WTC11 (cell line): ENCODE measurements at places on chromosomes 5 and 9.

DNA sequence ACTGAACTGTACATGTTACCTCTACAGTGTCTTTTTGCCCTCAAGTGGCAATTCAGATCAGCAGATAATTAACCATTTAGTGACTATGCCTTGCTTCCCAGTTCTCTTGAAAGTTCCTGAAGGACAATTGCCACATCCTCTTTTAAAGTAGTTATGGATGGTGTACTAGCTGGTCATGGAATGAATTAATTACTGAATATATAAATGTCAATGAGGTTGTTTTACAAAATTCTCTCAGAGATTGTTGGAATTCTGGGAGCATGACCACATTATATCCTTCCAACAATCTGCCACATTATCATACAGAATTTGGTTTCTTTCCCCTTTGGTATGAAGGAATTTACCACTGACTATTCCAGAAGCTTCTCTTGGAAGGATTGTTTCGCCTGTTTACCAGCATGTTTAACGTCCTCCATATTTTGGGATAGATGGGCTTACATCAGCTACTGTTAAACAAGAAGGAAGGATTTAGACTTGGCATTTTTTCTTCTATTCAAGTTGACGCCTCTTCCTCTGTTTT is 176.4 kb downstream of the CD180 start:
- DNase-seq = no peak

- DNase-seq = no peak
Observed at GRCh38 chr9:9091387-9091786, 1291.8 kb upstream of the DMAC1 start.

- no peak for DNase-seq
Observed at GRCh38 chr9:61673664-61674381, 484.0 kb downstream of the SPATA31A7 start.

DNA sequence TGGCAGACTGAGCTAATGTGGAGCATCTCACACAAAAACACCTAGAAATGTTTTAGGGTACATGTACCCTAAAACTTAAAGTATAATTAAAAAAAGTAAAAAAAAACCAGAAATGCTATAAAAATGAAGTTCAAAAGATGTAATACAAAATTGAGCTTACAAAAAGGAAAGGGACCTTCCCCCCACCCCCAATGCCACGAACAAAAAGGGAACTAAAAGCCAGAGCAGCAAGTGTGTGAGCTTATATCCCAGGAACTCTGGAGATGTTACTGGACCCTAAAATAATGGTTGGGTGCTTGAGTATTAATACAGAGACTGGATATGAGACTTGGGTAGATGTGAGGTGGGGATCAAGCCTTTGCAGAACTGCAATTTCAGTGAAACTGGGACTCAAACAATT is 11.0 kb downstream of the SPATA9 start:
- no peak for DNase-seq

GRCh38 chr9:77176686-77177142 is 620 bp upstream of the VPS13A start:
- DNase-seq = no peak

GRCh38 chr5:117144086-117144485 is 569.5 kb upstream of the SEMA6A start:
- DNase-seq = no peak

DNA sequence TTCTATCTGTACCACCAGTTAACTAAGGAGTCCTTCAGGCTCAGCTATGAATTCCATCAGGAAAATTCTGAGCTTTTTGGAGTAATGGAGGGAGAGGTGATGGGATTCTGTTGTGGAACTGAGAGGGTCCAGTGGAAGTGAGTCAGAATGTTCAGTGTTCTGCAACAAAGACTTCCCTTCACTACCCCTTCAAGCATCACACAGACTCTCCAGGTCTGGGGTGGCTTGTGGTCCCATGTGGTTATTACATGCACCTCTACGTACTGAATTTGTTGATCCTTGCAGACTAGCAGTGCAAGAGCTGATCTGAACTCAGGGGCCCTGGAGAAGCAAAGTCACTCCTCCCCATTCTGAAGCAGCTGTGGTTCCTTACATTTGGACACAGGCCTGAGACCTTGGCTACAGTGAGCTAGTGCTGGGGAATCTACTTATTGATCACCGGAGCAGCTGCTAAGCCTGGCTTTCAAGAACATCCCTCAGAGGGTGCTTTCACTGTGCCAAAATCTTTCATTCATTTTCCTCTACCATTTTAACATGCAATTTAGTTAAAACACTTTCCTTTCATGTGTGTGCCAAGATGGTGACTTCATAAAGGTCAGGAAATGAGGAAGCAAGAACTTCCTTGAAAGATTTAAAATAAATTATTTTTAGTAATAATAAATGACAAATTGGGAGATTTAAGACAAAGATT is 75.0 kb upstream of the TNC start:
- DNase-seq = no peak

- DNase-seq = no peak
Observed at GRCh38 chr5:149414405-149415065, 35.4 kb upstream of the IL17B start.

DNA sequence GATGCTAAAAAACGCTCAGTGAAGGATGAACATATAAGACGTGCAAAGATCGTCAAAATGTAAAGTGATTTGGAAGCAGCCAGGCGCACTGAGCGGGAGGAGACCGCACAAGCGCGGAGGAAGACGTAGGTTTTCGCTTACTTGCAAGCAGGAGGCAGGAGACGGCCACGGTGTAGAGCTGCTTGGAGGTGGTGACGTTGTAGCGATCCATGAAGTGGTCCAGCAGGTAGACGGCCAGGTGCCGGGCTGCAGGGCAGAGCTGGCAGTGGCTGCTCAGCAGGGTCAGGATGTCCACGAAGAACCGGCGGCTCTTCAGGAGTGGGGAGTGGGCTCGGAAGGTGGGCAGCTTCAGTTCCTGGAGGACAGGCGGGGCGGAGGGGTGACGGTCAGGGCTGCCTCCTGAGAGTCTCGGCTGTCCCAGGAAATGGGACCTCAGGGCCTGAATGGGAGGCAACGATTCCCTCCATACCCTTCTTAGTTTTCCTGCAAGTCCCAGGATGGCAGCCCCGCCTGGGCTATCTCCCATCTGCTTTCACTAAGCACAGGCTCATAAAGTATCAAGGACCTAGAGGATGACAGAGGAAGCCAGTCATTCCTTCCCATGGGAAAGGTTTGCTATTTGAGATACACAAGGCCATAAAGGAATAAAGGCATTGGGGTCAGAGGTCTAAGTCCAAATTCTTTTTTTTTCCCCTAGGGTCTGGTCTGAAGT is 31.8 kb downstream of the CCNJL start:
- no peak for DNase-seq

DNA sequence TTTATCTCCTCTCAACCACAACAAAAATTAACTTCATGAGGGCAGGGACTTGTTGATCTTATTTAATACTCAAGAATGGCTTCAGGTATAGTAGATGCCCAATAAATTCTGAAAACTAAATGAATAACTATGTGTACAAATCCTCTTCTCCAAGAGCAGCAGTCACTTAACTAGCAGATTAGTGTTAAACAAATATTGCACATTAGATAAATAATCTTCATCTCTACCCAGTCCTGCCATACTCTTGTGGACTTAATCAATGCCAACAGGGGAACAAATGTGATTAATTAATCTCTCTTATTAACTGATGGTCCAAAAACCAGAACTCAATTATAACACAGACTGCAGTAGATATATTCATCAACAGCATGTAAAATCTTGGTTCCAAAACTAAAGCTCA is 15.0 kb upstream of the ITGA1 start:
- no peak for DNase-seq

DNA sequence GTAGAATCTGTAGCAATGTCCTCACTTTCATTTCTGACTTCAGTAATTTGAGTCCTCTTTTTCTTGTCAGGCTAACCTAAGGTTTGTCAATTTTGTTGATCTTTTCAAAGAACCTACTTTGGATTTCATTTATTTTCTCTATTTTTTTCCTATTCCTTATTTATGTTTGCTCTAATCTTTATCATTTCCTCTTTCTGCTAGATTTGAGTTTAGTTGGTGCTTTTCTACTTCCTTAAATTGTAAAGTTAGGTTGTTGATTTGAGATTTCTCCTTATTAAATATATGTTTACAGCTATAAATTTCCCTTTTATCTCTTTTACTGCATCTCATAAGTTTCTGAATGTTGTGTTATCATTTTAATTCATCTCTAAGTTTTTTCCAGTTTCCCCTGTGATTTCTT is 75.1 kb upstream of the FAM120A start:
- no peak for DNase-seq

GRCh38 chr5:45110399-45110798 is 301.7 kb downstream of the MRPS30 start:
- no peak for DNase-seq

GRCh38 chr9:135579356-135579755 is 17.8 kb downstream of the PAEP start:
- no peak for DNase-seq

GRCh38 chr9:27303219-27303618 is 6.3 kb upstream of the EQTN start:
- DNase-seq = peak; percentile 17

- DNase-seq = no peak
Observed at GRCh38 chr9:108275906-108276305, 579.9 kb downstream of the ACTL7B start.

- no peak for DNase-seq
Observed at GRCh38 chr5:169548315-169548714, 35.3 kb upstream of the SPDL1 start.

DNA sequence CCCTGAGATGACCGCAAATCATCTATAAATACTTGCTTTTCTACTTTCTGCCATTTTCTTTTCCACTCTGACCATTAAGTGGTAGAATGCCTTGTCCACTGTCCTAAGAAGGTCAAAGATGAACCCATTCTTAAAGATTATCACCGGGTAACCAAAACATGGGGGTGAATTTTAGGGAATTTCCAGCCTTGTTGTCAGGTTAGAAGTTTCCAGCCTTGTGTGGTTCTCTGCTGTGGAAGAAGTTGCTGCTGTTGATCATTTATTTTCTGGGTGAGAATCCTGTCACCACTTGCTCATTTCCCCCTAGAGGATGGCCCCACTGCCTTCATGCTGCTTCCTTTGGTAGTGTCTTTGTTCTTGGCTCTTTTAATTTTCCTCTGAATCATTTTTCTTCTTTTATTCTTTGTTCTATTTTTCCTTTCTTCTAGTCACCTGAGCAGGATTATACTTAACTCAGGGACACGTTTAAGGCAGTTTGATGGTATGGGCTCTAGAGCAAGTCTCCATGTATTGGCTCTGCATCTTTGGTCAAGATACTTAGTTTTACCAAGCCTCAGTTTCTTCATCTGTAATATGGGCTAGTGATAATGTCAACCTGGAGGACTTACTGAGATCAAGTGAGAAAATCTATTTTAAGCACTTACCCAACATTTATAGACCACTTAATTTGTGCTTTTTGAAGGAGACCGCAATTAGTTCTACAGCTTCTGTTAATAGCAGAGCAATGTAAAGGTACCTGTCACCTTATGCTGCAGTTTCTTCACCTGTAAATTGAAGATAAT is 266.2 kb downstream of the ARHGAP26 start:
- DNase-seq = no peak

DNA sequence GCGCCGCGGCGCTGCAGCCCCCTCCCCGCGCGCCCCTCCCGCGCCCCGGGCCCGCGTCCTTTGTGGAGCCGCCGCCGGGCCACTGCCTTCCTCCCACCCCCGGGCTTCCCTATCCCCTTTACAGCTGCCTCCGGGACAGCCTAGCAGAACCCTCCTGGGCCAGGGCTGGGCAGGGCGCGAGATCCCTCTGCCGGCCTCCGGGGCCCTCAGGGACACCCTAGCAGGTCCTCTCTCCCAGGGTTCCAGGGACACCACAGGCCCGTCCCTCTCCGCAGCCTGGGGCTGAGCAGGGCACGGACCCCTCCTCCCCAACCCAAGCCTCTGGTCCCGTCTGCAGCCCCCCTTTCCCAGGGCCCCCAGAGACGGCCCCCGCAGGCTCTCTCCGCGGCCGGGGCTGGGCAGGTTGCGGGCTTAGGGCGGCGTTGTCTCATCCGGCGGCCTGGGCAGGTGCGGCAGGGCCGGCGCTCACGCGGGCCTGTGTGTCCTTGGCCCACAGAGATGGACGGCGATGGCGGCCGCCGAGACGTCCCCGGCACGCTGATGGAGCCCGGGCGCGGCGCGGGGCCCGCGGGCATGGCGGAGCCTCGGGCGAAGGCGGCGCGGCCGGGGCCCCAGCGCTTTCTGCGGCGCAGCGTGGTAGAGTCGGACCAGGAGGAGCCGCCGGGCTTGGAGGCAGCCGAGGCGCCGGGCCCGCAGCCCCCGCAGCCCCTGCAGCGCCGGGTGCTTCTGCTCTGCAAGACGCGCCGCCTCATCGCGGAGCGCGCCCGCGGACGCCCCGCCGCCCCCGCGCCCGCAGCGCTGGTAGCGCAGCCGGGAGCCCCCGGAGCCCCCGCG is 710 bp downstream of the WNK2 start:
- peak; percentile 37 for DNase-seq

GRCh38 chr5:65818592-65818991 is 96.6 kb downstream of the NLN start:
- DNase-seq = no peak
